ENCODE measurements at places on chromosomes 2 and 18. TPM values are rescaled to one million over a fixed set of nuclear protein-coding genes. Genes with fewer than 3 reads are reported as not detected.

DNA sequence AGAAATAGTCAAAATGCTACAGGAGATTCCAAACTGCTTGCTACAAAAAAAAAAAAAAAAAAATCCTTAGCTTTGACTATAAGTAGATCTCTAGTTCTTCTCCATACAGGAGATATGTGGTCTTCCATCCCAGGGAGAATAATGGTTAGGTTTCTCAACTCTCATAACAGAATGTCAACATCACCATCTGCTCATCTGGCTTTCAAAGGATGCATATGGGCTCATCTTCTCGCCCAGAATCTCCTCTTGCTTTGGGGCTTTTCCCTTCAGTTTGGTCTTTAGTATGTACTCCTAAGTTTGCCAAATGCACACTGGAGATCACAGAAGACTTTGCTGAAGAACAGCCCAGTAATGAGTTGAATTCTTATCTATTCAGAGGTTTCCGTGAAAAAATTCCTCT, 240.7 kb downstream of the NRXN1 start:
- DNase-seq = no peak

DNA sequence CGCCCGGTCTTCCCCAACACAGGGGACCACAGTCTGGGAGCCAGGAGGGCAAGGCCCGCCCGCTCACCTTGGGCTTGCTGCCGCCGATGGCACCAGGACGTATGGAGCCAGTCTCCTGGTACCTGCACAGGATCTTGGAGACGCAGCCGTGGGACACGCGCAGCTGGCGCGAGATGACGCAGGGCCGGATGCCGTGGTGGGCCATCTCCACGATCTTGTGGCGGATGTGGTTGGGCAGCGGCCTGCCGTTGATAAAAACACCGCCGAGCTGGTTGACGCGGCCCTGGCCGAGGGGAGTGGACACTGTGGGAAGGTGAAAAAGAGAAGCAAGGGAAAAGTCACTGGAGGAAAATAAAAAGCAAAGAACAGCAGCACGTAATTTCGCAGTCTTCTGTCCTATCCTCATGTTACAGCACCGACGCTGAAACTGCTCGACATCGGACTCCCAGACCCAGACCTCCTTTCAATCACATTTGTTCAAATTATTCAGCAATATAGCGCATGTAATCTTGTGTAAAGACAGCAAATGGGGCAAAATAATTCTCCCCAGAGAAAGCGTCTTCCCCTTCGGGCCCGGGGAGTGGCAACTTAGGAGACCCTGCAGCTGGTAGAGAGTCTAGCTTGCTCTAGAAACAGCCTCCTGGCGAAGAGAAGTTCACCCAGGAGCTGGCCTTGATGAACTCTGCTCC, 1.7 kb downstream of the PAX3 start:
- no peak for DNase-seq

- DNase-seq = no peak
Measured at GRCh38 chr18:60123031-60123430, 223.2 kb downstream of the PMAIP1 start.

DNA sequence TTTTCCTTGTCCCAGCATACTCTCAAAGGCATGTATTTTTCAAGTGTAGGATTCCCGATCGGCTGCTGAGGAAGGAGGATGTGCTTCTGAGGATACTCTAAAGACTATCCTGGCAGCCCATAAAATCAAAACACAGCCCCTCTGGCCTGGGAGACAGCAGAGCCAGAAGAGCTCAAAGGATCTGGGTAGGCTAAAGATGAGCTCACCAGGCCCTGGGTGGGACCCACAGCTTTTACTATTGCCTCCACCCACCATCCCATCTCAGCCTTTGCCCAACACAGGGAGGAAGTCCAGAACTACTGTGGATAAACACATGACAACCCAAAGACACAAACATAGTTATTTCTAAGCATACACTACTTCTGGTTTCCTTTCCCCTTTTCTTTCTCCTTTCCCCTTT, 79.1 kb upstream of the ZFP36L2 start:
- DNase-seq = no peak

- DNase-seq = no peak
Measured at GRCh38 chr2:72141881-72142451, 5.7 kb downstream of the CYP26B1 start.

DNA sequence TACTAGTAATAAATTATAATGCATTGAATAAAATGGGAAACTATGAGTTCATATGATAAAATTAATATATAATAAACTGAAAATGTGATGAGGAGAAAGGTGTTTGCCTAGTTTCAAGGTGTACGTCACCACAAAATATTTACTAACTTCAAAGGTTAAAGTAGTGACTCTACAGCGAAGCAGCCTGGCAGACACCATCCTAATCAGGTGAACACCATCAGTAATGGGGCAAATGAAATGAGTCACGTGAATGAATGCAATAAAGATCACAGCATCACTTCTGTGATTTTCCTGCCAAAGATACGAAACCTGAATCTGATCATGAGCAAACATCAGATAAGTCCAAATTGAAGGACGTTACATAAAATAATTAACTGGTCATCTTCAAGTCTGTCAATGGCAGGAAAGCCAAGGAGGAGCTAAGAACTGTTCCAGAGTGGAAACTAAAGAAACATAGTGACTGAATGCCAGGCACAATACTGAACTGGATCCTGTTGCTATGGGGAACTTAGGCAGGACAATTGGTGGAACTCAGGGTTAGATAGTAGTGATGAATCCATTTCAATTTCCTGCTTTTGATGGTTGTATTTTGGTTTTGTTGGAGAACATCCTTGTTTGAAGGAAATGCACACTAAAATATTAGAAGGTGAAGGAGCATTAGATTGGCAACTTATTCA, 12.1 kb upstream of the NOSTRIN start:
- peak; percentile 50 for DNase-seq

The MAPRE3 gene
- total RNA-seq = 6.1 TPM

GRCh38 chr2:96407041-96407918, 71.7 kb downstream of the NCAPH start:
- peak; percentile 63 for DNase-seq

The ATP6V1C2 gene
- total RNA-seq = not detected

DNA sequence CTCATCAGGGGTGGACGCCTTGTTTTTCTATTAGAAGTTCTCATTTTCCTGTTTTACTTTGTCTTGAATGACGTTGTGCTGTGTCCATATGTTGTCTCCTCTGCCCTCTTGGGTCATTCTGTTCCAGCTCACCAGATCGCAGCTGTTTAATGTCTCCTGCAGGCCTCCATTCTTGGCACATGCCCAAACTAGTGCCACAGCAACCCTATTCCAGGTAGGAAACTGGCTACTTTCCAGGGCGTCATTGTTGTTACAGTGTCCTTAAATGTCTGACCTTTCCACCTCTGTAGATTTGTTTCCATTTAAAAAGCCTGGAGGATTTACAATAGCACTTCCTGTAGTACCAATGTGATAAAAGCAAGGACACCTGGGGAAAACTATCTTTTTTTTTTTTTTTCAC, 500.7 kb downstream of the METTL4 start:
- no peak for DNase-seq

- peak; percentile 46 for DNase-seq
Measured at GRCh38 chr2:85131116-85131515, 2.1 kb upstream of the TCF7L1 start.

GRCh38 chr2:181787310-181788048, 104.1 kb upstream of the ITPRID2 start:
- peak; percentile 46 for DNase-seq

The BCL11A gene
- 0.92 TPM for total RNA-seq

DNA sequence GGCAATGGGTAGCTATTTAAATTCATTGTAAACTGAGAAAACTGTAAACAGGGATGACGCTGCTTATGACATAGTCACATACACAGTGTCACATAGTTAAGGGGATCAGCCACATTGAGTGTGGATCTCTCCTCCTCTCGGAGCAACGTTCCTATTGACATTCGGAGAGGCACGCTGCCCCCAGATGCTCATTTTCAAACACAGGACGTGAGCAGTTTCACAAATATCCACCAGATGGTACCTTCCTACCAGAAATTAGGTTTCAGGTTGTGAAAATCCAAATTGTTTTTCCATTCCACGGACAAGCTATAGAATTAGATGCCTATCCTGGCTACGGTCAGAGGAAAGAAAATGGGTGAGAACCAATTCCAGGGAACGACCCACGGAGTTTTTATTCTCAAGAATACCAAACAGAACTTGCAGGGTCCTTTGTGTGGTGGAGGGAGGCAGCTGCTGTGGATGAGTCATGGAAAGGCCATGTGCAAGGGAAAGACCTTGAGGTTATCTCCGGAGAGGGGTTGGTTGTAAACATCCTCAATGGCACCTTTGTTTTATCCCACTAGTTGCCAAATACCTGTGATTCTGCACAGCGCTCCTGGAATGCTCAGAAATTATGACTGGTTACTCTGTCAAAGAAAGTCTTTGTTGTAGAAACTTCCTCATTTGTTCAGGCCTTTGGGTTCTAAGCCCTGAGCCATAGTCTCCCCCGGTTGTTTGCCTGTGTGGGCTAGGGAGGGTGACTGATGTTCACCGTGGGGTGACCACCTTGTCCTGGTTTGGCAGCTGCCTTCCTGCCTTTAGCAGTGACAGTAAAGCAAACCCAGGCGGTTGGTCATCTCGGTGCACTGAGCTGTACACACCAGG, 88.0 kb downstream of the ACTR3 start:
- DNase-seq = peak; percentile 82

DNA sequence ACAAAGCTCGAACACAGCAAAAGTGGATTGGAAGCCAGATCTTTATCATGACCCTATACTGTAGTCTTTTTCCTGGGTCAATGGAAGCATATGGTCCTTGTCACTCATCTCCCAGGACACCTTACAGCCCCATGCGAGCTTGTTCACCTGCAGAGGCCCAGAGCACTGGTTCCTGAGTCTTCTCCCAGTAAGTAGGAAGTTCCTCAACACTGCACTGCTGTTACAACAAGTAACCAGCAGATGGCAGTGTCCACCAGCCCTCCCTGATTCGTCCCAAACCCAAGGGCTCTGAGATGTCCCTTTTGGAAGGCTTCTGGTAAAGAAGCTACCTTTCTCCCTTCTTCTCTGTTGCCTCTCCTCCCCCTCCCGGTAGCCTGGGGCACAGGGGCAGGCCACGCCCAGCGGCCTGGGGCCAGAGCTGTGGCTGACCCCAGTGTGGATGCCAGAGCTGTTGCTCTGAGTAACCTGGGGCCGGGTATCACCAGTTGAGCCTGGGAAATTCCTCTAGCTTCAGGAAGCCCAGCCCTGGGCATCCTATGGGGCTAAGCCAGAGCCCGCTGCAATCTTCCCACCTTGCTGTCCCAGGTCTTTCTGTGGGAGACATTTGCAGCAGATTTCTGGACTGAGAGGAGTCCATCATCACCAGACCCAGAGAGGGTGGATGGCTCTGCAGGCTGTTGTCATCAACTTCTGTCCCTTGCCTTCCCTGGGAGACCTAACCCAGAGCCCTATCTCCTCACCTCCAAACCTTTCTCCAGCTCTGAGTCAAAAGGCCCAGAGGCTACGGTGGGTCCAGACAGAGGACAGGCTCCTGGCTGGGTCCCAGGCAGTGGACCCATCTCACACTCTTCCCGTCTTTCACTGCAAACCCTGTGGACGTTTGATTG, 5.3 kb upstream of the GDF7 start:
- peak; percentile 80 for DNase-seq

GRCh38 chr2:201816657-201817575, 10.6 kb downstream of the CDK15 start:
- DNase-seq = no peak

DNA sequence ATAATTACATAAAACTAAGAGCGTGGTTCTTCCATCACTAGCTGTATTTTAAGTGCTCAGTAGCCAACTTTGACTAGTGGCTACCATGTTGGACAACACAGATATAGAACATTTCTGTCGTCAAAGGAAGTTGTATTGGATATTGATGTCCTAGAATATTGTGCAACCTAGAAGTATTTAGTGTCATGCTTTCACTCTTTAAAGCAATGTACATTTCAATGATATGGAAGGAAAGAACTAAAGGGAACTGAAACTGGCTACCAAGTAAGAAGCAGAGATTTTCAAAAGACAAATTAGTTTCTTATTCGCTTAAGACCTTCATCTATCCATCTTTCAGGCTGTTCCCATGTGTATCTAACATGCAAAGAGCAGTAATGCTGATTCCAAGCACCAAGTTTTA, 85.4 kb upstream of the EML6 start:
- DNase-seq = no peak

DNA sequence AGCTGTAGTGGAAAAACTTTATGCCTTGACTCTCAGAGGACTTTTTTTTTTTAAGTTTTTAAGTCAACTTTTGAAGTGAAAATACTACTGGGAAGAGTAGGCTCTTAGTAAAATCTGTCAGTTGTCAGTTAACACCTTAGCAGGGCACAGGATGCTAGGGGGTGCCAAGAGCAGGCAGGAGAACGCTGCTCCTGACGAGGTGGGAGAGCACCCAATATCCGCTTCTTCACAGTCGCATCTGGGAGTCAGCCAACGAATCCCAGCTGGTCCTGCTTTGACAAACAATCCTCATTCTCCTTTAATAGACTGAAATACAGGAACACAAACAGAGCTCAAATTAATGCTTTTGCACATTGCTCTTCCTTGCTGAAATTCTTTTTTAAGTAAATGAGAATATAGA, 709.5 kb upstream of the ACVR2A start:
- DNase-seq = no peak

DNA sequence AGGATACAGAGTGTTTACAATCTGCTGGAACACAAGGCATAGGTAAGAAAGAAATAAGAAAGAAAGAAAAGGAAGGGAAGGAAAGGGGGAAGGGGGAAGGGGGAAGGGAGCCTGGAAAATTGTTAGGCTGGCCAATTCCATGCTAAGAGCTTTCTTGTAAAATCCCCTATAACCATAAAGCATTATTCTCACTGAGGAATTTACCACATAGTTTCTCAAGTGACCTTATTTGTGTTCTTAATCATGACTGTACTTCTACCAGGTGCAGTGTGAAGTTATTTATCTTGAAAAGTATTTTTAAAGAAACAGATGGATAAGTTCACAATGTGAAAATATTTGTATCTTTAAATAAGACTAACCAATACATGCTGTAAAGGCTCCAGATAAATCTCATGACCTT, 39.2 kb upstream of the KIDINS220 start:
- DNase-seq = no peak

GRCh38 chr18:13216092-13216582, 2.4 kb upstream of the LDLRAD4 start:
- DNase-seq = peak; percentile 81

DNA sequence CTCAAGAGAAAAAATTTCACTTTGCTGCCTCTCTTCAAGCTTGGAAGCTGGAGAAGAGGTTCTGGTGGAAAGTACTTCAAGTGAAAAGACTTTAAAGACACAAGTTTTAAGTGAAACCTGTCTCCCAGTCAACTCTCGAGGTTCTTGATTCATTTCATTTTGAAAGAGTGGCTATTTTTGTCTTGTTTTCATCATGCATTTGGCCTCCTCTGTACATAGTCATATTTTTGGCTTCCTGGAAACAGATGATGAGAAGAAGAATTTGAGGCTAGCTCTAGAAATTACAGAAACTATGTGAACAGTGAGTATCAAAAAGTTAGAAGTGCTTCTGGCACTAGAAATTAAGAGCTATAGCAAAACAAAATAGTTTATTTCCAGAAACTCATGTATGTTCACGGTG, 124.8 kb downstream of the DTNA start:
- DNase-seq = no peak

DNA sequence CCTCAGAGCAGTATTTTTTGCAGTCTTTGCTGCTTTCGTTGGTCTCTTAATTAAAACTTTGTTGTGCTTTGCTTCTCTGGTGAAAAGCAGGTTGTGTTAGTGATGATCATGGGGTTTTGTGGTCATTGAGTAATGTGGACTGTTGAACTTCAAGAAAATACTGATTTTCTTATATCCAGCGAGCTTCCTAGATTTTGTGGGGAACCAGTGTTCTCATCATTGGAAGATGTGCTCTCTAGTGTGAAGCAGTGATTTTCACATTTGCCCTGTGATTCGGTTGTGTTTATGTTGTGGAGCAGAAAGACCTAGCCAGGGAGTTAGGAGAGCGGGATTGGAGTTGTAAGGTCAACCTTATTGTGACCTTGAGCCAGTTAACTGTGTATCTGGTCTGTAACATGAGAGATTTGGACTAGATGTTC, 12.4 kb downstream of the ASAP2 start:
- no peak for DNase-seq

The LYPD1 gene
- total RNA-seq = 76.6 TPM

All from endothelial cell of umbilical vein (primary cell).